Epithelial cell of prostate (primary cell): ENCODE measurements at places on chromosomes 2 and 18.

GRCh38 chr2:9656270-9656766 is 25.5 kb upstream of the YWHAQ start:
- peak; percentile 83 for DNase-seq

- DNase-seq: no peak
Observed at GRCh38 chr2:230773039-230773773, 60.6 kb downstream of the CAB39 start.

DNA sequence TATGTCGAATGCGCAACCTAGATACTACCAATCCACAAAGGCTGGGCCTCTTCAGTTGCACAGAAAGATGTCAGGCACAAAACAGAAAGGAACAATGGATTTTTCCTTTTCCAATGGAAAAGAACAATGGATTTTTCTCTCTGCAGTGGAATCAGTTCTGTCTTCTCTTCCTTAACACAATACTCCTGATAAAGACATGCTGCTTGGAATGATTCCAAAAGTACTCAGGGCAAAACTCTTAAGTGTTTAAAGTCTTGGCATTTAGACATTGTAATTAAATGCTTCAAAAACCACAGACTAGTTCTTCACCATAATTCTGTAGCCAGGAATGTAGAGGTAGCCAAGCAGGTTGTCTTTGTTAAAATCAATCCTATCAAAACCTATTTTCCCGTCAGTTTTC is 46.7 kb upstream of the FLACC1 start:
- DNase-seq: peak; percentile 12

GRCh38 chr2:19932928-19933327 is 31.1 kb upstream of the TTC32 start:
- no peak for DNase-seq

GRCh38 chr2:144730711-144731110 is 210.8 kb upstream of the ZEB2 start:
- no peak for DNase-seq

- DNase-seq: no peak
Observed at GRCh38 chr18:24055009-24055804, 40.7 kb downstream of the TTC39C start.

DNA sequence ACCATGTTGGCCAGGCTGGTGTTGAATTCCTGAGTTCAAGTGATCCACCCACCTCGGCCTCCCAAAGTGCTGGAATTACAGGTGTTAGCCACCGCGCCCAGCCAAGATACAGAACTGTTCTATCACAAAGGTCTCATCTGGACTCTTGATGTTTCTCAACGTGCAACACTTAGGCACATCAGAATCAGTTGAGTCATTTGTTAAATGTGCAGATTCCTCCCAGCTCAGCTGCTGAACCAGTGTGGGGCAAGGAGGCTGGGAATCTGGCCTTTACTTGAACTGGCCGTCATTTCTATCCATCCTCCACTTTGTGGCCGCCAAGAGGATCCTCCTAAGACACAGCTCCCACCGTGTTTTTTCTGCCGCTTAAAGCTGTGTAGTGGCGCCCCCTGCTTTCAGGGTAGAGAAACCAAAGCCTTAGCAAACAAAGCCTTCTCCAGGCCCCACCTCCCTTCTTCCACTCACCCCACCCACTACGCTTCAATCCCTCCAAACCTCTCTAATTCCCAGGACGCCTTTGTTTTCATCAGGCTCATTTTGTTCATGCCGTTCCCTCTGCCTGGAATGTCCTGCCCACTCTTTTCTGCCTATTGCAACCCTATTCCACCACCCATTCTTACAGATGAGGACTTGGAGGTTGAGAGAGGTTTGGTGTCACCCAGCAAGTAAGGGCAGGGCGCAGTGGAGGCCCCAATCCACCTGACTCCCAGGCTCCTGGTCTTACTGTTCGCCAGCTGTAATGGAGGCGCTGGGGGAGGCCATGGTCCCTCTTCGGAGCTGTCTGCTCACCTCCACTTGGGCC is 776 bp upstream of the SPEG start:
- no peak for DNase-seq

GRCh38 chr2:181399027-181399426 is 58.2 kb upstream of the ITGA4 start:
- no peak for DNase-seq

DNA sequence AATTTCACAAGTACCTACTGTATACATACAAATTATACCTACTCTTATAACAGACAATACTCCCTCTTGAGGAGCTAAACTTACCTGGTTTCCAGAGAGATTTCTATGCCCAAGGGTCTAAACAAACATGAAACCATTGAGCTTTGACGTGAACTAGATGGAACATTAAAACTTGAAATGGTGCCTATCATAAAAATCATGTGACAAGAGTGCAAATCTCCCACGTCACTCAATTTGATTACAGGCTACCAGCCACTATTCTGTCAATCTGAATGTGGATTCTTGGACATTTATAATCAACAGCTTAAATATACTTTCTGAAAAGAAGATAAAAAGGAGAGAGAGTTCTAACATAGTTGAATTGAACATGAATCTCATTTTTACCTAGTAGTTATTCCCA is 297.1 kb upstream of the SESTD1 start:
- no peak for DNase-seq

DNA sequence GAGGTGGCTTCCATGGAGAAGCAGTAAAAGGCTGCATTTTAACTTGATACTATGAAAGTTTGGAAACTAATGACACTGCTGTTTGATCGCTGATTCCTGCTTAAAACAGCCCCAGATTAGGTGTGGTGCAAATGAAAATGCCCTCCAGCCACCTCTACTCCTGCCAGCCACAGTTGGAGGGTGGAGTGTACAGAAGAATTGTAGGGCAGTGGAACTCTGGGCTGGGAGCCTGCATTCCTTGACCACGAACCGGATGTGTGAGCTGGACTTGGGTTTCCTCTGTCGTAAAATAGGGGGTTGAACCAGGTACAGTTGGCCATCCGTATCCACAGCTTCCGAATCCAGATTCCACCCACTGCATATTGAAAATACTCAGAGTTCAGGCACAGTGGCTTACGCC is 84.6 kb upstream of the RFX8 start:
- no peak for DNase-seq

- no peak for DNase-seq
Observed at GRCh38 chr18:42675810-42676209, 439.7 kb downstream of the RIT2 start.

DNA sequence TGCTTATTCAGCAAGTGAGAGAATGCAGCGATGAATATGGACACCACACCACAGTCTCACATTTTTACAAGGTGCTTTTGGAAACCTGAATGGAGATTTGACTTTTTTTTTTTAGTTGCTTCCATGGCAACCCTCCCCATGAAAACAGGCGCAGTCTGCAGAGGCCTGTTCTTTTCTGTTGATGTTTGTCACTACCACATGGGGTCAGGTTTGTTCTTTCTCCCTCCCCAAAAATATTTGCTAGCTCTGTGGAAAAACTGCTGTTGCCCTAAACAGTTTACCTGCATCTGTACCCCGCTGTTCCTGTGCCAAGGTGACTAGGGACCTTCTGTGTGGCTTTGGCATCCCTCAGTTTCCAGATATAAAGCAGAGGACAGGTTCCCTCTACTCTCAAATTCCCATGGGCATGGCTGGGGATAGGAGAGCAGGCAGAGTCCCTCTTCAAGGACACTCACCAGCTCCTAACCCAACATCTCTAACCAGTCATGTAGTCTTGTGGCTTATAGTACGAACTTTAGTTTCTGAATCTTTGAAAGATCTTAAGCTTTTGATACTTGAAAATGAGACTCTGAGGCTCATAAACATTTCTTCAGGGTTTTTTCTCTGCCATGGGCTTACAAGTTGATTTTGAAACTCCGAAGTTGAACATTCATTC is 14.7 kb upstream of the MAPRE2 start:
- DNase-seq: no peak

GRCh38 chr18:70028084-70028483 is 80.4 kb upstream of the CD226 start:
- no peak for DNase-seq

GRCh38 chr2:41710944-41711343 is 336.9 kb upstream of the PKDCC start:
- no peak for DNase-seq

DNA sequence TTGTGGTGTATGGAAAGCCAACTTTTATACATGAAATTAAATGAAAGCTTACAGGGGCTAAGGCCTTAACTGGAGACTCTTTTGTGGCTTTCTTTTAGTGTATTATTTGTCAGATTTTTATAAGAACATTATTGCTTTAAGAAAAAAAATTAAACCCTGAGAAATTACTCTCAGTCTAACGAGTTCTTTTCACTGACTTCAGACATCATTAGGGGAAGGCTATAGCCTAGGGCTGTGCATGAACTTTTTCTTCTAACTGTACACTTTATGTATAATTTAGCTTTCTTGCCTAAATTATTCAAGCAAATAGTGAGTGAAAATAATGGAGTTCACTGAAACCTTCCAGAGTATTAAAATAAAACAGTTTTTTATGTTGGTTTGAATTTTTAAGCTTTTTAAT is 151.1 kb upstream of the MEIS1 start:
- DNase-seq: no peak

DNA sequence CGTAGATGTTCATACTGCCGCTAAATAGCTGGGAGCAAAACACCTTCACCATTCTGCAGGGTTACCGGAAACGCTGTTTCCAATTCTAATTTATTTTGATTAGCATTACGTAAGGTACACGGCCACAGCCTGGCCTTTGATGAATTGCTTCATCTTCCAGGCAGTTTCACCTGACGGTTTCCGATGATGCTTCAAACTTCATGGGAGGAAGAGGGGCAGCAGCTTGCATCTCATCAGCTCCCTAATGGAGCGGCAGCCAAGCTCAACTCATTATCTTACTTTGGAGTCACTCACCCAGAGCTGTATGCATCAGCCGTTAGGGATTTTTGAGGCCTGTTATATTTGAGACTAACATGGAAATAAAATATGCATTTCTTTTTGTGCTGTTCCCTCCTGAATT is 54.8 kb downstream of the TMEM18 start:
- DNase-seq: no peak

GRCh38 chr2:152861349-152861942 is 143.0 kb downstream of the ARL6IP6 start:
- no peak for DNase-seq

DNA sequence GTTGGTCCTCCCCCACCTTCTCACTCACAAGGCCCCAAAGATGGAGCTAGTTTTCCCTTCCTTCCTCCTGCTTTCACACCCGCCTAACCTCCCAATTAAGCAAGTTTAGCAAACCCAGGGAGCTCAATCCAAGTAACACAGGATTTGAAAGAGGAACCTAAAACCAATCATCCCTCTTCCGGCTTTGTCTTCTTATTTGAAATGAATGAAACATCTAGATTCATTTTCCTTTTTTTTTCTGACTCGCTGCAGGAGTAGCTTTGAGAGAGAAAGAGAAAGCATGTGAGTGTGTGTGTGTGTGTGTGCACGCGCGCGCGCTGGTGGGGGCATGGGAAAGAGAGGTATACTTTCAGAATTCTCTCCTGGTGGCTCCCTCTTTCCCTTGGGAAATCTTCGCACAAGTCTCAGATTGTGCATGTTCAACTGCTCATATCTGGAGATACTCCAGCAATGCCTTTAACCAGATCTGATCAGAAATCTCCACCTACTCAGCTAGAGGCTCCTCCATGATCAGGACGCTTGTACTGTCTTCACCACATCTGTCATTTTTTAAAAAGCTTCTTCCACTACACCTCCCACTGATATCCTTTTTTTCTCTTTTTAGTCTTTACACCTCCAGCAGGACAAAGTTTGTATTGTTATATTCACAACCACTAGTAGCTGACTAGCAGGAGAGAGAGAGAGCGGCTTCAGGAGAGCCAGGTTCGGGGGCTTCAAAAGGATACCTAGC is 1.7 kb downstream of the SLC8A1 start:
- no peak for DNase-seq

DNA sequence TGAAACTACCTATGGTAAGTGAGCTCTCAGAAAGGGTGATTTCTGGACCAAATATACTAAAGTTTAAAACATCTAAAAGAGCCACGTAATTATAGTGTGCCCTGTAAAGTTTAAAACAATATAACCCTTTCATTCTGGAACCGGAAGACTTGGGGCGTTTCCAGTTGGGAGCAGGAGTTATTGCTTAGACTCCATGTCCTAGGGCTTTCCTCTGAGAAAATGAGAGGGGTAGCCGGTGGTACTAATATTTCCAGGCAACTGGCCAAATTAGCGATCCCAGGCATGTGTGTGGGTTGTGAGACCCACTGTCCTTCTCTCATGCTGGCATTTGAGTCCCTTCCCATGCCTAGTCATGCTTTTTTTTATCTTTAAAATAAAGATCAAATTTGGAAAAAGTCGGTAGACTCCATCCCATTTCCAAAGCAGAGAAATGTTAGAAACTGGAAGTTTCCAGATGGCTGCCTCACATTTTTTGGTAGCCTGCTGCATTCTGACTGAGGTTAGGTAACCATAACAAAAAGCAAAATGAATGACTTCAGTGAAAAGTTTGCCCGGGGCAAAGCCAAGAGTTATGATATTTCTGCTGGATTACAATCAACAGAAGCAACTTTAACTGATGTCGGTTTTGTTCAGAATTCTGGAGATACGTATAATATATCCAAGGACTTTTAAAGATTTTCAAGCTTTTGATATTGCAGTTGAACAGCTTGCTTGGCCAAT is 227.4 kb downstream of the SS18 start:
- DNase-seq: no peak

GRCh38 chr2:235055891-235056516 is 104.2 kb downstream of the SH3BP4 start:
- DNase-seq: no peak

DNA sequence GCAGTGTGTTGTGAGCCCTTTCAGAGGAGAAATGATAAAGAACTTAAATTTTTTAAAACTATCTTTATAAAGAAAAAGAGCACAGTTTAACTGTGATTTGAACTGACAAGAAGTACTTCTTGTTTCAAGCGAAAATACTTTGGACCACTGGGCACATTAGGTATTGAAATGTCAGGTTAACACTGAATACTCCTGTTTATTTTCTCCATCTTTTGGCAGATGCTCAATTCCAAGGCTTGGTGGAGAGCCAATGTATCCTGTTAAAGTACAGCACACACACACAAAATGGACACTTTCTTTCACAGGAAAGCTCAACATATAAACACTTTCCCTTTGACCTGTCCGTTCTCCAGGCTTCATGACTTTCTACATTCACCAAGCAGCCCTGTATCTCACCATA is 32.6 kb upstream of the SP3 start:
- DNase-seq: no peak

GRCh38 chr18:54713386-54713785 is 114.9 kb upstream of the RAB27B start:
- DNase-seq: no peak

GRCh38 chr18:72171596-72171995 is 372.5 kb downstream of the CBLN2 start:
- DNase-seq: no peak

GRCh38 chr2:225398372-225398771 is 1.1 kb upstream of the NYAP2 start:
- no peak for DNase-seq

- no peak for DNase-seq
Observed at GRCh38 chr18:56001576-56001975, 413.6 kb upstream of the TCF4 start.

DNA sequence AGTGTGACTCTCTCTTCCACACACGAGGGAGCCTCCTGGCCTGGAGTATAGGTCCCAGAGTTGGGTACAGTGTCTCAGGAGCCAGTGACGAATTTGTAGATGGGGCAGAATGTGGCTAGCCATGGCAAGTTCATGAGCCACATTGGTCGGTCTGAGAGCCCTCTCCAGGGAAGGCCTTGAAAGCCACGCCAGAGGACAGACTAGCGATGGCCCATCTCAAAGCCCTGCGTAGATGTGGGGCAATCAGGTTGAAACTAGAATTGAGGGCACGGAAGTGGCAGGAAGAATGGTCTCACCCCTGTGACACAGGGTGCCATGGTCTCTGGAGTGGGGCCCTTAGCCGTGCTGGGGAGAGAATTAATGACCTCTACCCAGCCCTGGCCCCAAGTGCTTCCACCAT is 106.2 kb downstream of the TSHZ1 start:
- DNase-seq: no peak
